ENCODE measurements at places on chromosomes 1 and 21.

- no peak for DNase-seq
Observed at GRCh38 chr1:118254491-118255425, 69.7 kb upstream of the SPAG17 start.

GRCh38 chr1:243315455-243315854, 59.6 kb downstream of the SDCCAG8 start:
- no peak for DNase-seq

DNA sequence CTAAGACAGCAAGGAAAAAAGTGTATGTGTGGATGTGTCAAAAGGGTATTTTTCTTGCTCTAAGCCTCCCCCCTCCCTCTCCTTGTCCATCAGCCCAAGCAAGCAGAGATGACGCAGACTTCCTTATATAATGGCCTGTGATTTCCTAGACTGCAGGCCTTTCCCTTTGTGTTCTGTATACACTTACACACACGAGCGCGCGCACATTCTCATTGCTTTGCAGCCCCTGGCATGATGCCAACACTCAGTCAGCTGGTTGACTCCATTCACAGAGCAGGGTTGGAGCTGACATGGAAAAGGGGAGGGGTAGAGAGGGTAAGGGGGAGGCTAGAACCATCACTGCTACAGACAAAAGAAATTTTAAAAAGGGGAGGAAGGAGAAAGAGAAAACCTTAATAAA, 41.8 kb downstream of the GATAD2B start:
- DNase-seq: peak; percentile 93

DNA sequence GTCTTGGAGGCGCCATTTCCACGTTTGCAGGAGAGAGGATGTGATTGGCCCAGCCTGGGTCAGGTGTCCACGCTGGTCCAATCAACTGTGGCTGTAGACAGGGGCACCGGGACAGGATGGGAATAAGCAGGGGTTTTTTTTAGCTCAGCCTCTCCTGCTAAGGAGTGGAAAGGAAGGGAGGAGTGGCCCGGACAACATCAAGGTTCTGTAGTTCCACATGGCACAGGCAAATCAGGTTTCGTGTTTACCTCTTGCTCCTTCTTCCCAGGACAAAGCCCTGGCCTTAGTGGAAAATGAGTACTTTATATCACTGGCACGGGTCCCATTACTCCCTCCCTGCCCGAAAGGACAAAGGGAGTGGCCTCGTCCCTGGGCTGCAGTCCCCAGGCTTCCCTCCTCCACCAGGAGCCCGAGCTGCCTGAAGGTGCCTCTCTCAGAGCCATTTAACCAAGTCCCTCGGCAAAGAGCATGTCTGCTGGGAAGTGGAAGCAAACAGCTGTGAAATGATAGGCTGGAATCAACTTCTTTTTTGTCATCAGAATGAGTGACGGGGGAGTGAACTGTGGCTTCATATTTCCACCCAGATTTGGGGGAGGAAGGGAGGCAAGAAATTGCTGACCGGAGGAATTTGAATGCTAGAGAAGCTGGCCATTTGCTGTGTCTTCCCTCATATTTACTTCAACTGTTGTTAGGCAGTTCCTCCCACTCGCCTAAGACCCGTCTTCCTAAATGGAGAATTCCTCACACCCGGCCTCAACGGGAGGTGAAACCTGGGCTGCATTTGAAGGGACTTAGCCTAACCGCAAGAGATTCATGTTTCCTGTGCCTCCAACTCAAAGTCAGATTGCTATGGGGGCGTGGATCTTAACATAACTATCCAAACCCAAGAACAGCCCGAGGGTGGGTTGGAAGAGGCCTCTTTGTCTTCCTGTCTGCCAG, 84.9 kb upstream of the SLC44A3 start:
- DNase-seq: no peak

DNA sequence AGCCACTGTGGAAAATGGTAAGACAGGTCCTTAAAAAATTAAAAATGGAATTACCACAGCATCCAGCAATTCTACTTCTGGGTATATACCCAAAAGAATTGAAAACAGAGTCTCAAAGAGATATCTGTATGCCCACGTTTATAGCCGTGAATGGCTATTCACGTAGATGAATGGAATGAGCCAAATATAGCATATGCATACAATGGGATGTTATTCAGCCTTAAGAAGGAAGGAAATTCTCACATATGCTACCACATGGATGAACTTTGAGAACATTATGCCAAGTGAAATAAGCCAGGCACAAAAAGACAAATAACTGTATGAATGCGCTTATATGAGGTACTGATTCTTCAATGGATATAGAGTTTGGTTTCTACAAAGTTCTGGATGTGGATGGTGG, 134.5 kb upstream of the KCNE2 start:
- no peak for DNase-seq

GRCh38 chr1:19480282-19480681, 5.1 kb downstream of the CAPZB start:
- no peak for DNase-seq

- no peak for DNase-seq
Observed at GRCh38 chr1:153000294-153000693, 1.3 kb upstream of the SPRR3 start.
